T-cell (primary cell): ENCODE measurements at places on chromosomes 5 and 9.
A peak's percentile ranks its signal among the peaks of the same experiment; 100 is the strongest.

DNA sequence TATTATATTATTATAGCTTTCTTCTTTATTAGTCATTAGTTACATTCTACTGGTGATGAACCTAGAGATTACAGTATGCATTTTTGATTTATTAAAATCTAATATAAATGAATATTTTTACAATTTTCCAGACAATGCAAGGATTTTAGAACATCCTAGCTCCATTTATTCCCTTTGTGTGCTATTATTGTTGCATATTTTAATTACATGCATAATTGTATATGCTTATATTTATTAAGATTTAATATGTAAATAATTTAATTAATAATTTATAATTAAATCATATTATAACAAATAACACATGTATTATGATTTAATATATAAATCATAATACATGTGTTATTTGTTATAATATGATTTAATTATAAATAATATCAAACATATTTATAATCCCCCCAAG lies 23.4 kb upstream of the MACROH2A1 start:
- no peak overlapping the region for H3K4me3 ChIP-seq
- H3K27me3 ChIP-seq = no peaks in the 10 kb centered on the region
- H3K4me1 ChIP-seq = no peaks in the 10 kb centered on the region

DNA sequence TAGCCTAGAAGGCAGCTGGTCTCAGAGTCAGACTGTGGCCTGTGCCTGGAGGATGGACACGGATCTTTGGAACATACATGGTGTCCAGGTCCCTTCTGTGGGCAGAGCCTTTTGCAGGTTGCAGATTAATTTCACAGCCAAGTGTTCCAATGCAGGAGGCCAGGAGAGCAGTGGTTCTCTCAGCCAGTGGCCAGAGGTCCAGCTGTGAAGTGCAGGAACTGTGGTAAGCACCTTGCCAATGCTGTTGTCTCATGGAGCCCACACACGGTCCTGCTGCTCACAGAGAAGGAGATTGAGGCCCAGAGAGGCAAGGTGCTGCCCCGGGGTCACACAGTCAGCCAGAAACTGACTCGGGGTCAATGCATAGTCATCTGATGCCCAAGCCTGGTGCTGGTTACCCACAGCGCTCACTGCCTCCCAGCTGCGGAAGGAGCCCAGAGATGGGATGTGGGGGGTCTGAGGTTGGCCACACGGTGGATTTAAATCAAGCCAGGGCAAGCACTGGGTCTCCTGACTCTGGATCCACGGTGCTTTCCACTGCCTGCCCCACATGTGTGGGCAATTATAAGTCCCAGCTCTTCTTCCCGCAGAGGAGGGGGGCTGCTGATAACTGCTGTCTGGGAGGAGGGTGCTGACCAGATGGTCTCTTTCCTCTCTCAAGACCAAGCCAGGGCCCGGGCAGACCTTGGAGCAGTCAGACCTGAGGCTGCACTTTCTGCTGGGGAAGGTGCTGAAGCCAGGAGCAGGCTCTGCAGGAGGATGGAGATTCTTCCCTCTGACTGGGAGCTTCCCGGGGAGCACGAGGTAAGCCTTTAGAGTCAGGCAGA lies 2.8 kb downstream of the PDGFRB start:
- no peak for DNase-seq
- peaks cover 20% of the 10 kb centered on the region for H3K4me1 ChIP-seq
- H3K27me3 ChIP-seq = no peaks in the 10 kb centered on the region

DNA sequence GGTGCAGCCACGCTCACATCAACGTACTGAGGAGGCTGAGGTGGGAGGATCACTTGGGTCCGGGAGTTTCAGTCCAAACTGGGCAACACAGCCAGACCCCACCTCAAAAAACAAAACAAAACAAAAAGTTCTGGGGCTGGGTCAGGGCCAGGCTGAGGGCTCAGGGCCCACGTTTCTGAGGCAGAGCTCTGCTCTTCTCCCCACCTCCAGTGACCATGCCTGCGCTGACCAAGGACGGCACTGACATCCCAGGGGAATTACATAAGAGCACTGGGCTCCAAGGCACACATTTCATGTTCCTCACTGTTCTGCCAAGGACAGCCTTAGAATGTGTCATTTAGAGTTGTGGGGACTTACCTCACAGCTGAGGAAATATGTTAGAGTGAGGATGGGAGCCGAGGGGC lies 40.4 kb upstream of the TESK1 start:
- H3K4me1 ChIP-seq = no peaks in the 10 kb centered on the region
- no peak overlapping the region for H3K27ac ChIP-seq

GRCh38 chr9:7033076-7034045 lies 275.6 kb downstream of the KDM4C start:
- H3K4me3 ChIP-seq = no peak overlapping the region
- no peaks in the 10 kb centered on the region for H3K4me1 ChIP-seq
- no peaks in the 10 kb centered on the region for H3K27me3 ChIP-seq
- H3K27ac ChIP-seq = no peak overlapping the region
- no peak for DNase-seq

DNA sequence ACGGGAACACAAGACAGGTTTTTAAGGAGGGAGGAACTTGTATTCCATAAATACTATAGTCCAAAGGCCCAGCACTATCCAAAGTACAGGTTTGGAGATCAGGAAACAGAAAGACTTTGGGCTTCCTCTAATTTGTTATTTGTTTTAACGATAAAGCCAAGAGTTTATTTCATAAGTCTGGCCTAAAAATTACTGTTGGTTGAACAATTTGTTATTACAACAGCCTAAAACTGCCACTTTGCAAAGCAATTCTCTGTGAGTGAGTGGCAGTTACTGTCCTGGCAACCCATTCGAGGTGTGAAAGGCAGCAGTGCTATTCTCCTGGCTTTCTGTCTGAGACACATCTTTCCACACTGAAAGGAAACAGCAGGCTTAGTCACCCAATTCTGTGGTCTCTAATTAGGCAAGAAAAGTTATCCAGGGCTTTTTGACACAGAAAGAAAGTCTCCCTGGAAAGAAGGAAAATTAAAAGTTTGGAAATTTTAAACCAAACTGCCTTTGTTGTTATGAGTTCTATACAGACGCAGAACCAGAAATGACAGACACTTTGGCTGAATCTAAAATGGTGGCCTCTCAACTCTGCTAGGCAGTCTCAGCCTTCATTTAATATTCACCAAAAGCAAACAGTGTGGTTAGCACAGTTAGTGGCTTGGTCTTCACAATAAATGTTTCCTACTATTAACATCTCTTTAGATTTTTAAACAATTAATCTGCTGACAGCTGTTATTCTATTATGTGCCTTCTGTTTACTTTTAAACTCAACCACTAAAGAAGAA lies 33.9 kb downstream of the PSMB7 start:
- peaks cover 42% of the 10 kb centered on the region for H3K36me3 ChIP-seq
- no peaks in the 10 kb centered on the region for H3K4me1 ChIP-seq
- no peak overlapping the region for H3K27ac ChIP-seq
- H3K4me3 ChIP-seq = no peak overlapping the region
- DNase-seq = no peak

DNA sequence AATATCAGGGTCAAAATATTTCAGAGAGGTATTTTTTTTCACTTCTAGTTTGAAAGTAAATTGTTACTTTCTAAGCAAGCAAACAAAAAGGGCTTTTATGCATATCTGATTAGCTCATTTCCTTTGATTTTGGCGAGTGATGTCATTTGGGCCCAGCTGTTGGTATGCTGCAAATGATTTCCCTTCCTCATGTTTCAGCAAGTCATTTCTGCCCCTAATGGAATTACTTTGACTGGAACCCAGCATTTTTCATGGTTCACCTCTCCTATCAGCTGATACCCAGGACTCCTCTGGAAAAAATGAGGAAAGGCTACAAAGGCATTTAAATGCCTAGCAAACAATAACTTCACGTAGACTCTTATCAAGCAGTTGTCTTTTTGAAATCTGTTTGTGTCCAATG lies 500.6 kb downstream of the EBF1 start:
- H3K4me3 ChIP-seq = no peak overlapping the region
- DNase-seq = no peak
- H3K27ac ChIP-seq = no peak overlapping the region
- H3K36me3 ChIP-seq = no peaks in the 10 kb centered on the region
- H3K4me1 ChIP-seq = no peaks in the 10 kb centered on the region
- H3K27me3 ChIP-seq = no peaks in the 10 kb centered on the region

DNA sequence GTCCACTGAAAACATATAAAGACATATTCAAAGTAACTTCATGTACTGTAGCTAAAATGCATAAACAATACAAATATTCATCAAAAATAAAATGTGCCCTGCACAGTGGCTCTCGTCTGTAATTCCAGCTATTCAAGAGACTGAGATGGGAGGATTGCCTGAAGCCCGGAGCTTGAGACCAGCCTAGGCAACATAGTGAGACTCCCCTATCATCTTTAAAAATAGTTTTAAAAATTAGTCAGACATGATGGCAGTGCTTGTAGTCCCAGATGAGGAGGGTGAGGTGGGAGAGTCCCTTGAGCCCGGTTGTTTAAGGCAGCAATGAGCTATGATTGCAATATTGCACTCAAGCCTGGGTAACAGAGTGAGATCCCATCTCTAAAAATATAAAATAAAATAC lies 534.1 kb downstream of the ANXA1 start:
- H3K4me3 ChIP-seq = no peak overlapping the region
- H3K27ac ChIP-seq = no peak overlapping the region
- no peaks in the 10 kb centered on the region for H3K36me3 ChIP-seq
- DNase-seq = no peak
- H3K27me3 ChIP-seq = no peaks in the 10 kb centered on the region

GRCh38 chr5:36585701-36586100 lies 20.7 kb upstream of the SLC1A3 start:
- no peak overlapping the region for H3K27ac ChIP-seq
- H3K36me3 ChIP-seq = no peaks in the 10 kb centered on the region
- H3K27me3 ChIP-seq = peaks cover 2% of the 10 kb centered on the region
- no peaks in the 10 kb centered on the region for H3K4me1 ChIP-seq

DNA sequence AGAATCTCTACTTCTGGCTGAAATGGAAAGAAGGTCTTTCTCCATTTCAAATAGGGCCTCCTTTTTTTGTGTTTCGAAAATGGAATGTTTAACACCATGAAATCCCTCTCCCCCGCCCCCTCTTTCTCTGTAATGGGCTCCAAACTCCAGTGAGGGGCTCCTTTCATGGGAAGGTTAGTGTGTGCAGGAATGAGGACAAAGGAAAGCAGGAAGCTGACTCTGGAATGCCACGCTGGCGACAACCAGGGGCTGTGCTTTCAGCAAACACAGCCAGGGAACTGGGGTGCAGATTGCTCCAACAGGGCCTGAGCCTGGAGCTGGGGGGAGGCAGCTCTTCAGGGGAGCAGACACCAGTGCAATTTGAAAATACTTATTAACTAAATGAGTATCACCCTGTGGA lies 82.8 kb downstream of the CRB2 start:
- H3K4me3 ChIP-seq = no peak overlapping the region
- H3K27me3 ChIP-seq = no peaks in the 10 kb centered on the region
- no peaks in the 10 kb centered on the region for H3K4me1 ChIP-seq
- peaks cover 9% of the 10 kb centered on the region for H3K36me3 ChIP-seq

GRCh38 chr9:19184144-19184917 lies 46.2 kb upstream of the DENND4C start:
- H3K27ac ChIP-seq = peak overlapping the region; percentile 93
- H3K4me1 ChIP-seq = no peaks in the 10 kb centered on the region
- H3K4me3 ChIP-seq = no peak overlapping the region
- H3K36me3 ChIP-seq = no peaks in the 10 kb centered on the region
- DNase-seq = peak; percentile 69

DNA sequence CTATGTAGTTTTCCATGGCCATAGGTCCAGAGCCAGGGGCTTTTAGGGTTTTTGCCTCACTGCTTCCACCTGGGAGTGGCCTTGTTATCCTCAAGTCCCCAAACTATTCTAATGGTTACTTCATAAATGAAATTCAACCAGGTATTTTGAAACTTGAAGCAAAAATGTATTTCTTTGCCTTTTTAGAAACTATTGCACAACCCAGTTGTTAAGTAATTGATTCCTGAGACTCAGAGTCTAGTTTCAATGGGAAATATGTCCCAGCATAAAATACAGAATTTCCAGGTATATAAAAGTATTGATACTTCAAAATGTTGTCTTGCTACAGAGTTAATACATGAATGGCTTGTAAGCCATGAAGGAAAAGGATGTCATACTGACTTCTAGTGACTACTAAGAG lies 456.2 kb upstream of the DAB2 start:
- no peak overlapping the region for H3K27ac ChIP-seq
- no peak overlapping the region for H3K4me3 ChIP-seq
- no peaks in the 10 kb centered on the region for H3K36me3 ChIP-seq
- H3K27me3 ChIP-seq = no peaks in the 10 kb centered on the region
- no peaks in the 10 kb centered on the region for H3K4me1 ChIP-seq
- no peak for DNase-seq

- H3K4me1 ChIP-seq = no peaks in the 10 kb centered on the region
- no peak for DNase-seq
- H3K27ac ChIP-seq = no peak overlapping the region
- peaks cover 25% of the 10 kb centered on the region for H3K36me3 ChIP-seq
These were observed 84.3 kb upstream of the CACNA1B start for GRCh38 chr9:137793196-137793841.

DNA sequence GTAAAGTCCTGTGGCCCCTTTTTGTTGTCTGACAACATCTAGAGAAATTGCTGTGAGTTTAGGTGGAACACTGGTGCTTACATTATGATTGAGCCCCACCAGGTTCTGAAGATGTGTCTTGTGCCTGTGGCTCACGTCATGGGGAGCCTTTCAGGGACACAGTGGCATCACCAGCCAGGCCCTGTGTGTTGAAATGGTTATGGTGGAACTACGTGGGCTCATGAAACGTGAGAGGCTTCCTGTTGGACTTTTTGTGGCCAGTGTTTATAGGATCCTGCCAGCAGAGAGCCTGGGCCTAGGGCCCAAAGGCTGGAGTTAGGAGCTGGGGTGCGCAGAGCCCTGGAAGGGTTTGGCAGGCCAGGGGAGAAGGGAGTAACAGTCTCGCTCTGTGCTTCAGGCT lies 46.8 kb downstream of the TENT4A start:
- peaks cover 11% of the 10 kb centered on the region for H3K36me3 ChIP-seq
- no peak overlapping the region for H3K4me3 ChIP-seq
- DNase-seq = no peak
- no peaks in the 10 kb centered on the region for H3K4me1 ChIP-seq
- no peak overlapping the region for H3K27ac ChIP-seq

DNA sequence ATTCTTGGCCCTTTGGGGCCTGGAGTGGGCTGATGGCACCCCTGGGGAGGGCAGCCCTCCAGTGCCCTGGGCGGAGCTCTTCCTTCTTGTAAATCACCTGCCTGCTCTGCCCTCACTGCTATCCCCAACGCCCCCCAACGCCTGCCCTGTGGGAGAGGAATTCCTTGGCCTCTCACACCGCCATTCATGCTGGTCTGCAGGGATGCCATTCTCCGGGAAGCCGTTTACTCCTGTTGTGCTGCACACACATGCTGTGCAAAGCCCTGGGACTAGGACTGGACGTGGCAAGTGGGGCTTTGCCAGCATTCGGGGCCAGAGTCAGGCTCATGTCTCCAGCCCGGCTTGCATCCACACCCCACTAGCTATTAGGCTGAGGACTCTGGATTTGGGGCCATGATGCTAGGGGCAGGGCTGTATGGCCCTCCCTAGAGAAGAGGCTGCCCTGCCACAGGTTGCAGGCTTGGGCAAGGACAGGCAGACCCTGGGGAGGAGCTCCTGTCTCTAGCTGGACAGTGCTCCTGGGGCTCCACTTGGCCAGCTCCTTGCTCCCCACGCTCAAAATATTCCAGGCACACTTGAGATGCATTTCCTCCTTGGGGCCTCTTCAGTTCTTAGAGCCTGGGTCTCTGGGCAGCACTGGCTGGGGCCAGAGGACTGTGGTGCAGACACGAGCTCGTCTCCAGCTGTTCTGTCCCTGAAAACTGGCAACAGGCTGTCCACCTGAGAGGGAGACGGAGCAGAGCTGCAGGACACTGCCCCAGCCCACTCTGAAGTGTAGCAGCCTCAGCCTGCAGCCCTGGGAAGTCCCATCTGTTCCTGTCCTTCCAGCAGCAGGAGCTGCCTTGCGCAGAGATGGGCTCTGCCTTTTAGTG lies 226.9 kb downstream of the CACNA1B start:
- no peak for DNase-seq
- no peak overlapping the region for H3K27ac ChIP-seq
- H3K4me1 ChIP-seq = no peaks in the 10 kb centered on the region
